Activated T-cell treated with anti-CD3 and anti-CD28 coated beads for 24 hours (primary cell): ENCODE measurements at places on chromosomes 13 and 19.

DNA sequence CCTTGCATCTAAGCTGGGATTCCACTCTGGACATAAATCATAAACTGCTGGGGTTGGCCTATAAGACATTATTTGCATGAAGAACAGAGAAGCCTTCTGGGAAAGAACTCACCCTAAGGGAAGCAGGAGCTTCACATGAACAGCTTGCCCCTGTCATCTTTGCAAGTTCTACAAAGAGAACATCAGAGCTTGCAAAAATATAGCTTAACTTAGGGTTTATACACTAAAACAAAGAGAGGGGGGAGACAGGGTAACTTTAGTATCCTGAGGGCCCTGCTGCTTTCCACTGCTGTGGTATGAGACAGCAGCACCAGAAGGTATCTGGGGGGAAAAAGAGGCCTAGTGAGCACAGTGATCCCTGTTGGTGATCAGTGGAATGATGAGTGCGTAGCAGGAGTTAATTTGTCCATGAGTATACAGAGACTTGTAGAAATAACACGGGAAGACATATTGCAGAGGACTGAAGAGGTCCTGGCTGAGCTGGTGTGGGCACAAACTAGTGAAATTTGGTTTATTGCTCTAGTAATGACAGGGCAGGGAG is 116.1 kb upstream of the TSC22D1 start:
- DNase-seq: no peak

- no peak for DNase-seq
Observed at GRCh38 chr13:114279758-114280355, 1.5 kb upstream of the UPF3A start.

- no peak for DNase-seq
Observed at GRCh38 chr13:50654331-50654730, 189.2 kb downstream of the DLEU7 start.

DNA sequence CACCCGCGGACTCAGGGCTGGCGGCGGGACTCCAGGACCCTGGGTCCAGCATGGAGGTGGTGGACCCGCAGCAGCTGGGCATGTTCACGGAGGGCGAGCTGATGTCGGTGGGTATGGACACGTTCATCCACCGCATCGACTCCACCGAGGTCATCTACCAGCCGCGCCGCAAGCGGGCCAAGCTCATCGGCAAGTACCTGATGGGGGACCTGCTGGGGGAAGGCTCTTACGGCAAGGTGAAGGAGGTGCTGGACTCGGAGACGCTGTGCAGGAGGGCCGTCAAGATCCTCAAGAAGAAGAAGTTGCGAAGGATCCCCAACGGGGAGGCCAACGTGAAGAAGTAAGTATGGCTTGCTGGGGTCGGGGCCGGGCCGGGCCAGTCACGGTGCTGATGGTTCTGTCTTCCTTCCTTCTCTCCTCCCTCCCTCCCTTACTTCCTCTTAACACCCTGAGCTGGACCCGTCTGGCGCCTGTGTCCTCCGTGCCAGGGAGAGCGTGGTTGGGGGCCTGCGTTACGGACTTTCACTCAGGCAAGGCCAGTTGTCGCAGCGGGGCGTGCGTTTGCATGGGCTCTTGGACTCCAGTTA is 1.4 kb downstream of the STK11 start:
- DNase-seq: no peak

GRCh38 chr13:92640936-92641335 is 585.7 kb upstream of the GPC6 start:
- no peak for DNase-seq

GRCh38 chr13:21749410-21749809 is 78.5 kb downstream of the FGF9 start:
- no peak for DNase-seq
